Activated T-helper 1 cell treated with Interleukin-2 at 50 U/mL for 16 hours (primary cell): ENCODE measurements at places on chromosomes 12 and 14.

DNA sequence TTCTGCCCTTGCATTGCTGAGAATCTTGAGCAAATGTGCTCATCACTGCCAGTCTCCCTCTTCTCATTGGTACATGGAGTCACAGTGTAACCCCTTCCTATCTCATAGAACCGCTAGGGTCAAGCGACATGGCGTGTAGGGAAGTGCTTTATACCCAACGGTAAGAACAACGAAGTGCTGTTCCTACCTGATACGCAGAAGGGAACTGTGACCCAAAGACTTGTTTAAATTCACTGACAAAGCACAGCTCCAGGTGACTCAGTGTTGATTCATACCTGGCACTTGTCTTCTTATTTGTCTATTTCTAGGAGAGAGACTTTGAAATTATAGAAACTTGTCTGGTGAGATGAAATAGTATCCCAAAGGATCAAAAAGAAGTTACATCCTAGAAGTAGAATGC lies 53.7 kb downstream of the FBXL14 start:
- no peak for DNase-seq

DNA sequence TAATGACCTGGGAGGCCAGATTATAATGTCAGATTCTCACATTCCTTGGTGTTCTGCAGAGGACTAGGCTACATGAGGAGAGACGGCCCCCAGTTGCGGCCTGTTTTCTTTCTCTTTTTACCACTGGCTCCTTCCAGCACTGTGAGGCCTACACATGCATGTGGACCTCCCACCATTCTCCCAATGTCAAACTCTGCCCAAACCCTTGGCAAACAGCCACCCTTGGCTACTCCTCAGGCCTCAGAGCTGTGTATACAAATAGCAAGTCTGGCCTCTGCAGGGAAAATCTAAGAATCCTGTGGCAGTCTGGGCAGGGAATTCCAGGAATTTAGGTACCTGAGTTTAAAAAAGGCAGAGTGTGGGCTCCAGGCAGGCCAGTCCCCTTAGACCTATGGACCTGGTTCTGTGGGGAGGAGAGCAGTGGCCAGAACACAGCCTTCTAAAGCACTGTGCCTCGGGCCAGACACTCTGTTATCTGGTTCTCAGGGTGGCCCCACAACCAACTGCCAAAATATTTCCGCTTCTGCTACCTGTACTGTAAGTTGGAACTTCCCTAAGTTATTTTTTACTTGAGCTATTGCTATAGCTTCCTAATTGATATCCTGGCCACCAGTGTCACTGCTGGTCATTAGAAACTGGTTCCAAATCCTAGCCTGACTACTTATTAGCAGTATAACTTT lies 19.9 kb upstream of the NEDD1 start:
- DNase-seq = no peak

GRCh38 chr12:65590318-65590717 lies 234.0 kb upstream of the HMGA2 start:
- DNase-seq = no peak

GRCh38 chr12:26808766-26809476 lies 24.1 kb downstream of the ITPR2 start:
- no peak for DNase-seq

DNA sequence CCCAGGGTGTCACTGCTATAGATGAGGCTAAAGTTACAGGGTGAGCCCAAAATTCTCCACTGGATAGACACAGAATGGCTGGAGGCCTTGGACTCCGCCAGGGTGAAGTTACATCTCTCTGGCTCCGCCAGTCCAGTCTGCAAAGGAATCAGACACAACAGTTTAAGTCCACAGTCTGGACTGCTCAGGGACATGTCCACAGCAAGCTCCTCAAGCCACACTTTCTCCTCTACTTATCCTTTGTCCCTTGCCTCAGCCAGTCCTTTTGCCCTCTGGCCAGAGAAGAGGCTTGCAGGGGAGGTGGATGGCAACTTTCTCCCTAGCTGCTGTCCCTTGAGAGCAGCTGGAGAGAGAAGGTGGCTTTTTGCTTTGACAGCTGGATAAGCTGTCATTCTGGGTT lies 28.0 kb downstream of the PTPRB start:
- no peak for DNase-seq

DNA sequence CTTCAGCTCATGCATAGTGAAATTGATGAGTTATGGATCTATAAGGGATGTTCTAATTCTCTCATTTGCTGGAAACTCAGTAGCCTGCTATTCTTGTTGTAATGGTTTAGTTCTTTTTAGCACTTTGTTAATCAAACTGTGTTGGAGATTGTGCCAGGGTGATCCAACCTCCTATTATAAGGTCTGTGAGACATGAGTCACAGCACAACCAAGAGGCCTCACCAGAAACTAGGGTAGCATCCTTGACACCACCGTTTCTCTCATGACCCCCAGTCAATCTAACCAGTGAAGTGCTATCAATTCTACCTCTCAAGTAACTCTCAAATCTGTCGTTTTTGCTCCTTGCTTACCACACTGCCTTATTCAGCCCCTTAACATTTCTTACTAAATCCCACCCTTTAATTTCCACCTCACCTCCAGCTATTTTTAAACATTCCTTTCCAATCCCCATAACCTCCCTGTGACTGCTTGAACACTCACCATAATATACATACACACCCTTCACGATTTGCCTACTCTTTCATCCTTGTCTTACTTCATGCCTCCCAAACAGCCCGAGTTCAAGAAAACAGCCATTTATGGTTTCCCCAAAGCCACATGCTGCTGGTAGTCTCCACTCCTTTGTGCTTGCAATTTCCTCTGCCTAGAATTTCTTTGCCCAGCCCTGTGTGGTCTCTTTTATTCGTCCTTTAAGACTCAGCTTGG lies 53.9 kb upstream of the NUDT4 start:
- no peak for DNase-seq

DNA sequence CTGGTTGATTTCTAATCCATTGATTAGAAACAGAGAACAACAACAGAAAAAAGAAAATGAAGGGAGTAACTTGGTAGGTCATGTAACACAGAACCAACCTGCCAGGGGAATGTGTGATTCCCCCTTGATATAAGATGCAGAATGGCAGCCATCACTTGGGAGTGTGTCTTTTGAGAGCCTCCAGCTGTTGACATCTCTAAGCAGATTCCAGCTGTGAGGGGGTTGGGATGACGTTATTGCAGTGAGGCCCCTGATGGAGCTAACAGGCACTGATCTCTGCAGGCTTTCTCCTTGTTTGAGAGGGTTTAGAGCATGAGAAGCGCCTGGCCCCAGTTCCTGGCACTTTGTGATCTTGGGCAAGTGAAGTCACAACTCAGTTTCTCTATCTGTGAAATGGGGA lies 124.9 kb downstream of the PELI2 start:
- no peak for DNase-seq

DNA sequence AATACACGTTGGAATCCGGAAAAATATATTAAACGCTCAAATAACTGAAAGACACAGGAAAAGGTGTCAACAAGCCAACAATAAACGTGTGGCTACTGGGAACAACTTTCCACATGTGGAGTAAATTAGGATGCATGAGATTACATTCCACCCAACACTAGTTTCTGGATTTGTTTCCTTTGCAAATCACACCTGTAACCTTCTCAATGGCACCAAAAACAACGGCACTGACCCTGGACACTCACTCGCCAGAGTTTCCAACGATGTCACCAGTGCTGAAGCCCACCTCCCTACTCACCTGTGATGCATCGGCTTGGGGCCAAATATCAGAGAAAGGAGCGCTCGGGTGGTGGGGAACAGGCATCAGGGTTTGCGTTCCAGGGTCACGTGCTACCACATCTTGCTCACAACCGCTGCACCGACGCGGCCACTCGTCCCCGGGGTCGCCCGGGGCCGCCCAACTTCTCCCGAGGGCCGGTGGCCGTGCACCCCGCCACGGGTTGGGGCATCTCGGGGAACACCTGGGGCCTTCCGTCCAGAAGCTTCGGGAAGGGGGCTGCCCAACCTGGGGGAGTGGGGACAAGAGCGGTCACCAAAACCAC lies 629 bp downstream of the PRDM4 start:
- no peak for DNase-seq

DNA sequence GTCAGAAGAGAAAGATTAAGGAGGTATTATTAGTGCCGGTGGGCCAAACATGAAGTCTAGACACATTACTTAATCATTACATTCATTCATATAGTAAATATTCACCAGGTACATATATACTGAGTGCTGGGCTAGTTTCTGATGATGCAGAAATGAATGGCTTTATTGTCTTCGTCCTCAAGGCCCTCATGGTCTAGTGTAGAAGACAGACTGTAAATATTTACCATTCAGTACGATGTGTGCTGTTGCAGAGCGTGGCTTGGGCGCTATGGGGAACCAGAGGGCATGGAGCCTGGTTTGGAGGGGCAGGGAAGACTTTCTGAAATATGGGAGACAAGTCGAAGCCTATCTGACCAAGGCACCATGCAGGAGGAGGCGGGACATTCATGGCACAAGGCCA lies 37.0 kb upstream of the TCL1B start:
- DNase-seq = no peak

- no peak for DNase-seq
These were observed 14.4 kb downstream of the TRHDE start for GRCh38 chr12:72286526-72286925.

DNA sequence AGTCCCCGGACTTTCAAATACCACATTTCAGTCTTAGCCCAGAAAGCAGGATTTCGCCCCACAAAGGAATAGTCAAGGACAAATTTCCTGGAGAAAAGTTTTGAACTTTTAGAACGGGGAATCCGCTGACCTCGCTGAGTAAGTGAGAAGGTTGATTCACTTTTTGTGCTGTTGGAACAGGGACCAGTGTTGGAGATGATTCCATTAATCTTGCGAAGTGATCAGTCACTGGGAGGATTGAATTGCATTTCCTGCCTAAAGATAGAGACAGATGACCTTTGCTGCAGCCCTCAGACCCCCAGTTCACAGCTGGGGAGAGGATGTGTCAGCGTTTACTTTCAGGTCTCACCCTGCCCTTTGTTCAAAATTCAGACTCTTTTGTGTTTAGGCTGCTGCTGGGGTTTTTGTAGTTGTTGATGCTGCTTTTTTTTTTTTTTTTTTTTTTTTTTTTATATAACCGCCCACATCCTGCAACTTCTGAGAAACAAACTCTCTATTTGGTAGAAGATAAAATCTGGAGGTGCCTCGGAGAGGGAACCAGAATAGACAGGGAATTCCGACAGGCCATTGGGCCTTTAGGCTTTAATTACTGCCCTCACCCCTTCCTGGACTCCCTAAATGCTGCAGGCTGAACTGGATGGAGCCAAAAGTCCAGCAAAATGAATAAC lies 9.8 kb upstream of the KDM2B start:
- DNase-seq = peak; percentile 50

DNA sequence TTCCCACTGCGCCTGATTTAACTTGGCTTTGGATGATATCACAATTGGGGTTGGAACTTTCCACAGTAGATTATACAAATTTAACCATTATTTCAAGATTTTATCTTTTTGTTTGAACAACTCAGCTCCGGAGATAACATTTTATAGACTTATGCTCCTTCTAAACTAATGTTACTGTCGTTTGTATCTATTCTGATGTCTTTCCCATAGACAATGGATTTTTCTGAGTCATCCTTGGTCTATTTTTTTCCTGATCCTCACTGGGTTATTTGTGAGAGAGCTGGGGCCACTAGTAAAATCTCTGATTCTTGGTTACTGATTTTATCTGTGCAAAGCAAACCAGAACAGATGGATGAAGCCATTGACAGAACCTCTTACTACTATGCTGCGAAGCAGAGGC lies 175.1 kb downstream of the SLC38A4 start:
- DNase-seq = no peak

GRCh38 chr12:54648265-54648664 lies at the start of gene DCD:
TSS of gene DCD (minus strand) at chr12:54648365. CDS start at chr12:54648303, 62 bp downstream.
- no peak for DNase-seq

DNA sequence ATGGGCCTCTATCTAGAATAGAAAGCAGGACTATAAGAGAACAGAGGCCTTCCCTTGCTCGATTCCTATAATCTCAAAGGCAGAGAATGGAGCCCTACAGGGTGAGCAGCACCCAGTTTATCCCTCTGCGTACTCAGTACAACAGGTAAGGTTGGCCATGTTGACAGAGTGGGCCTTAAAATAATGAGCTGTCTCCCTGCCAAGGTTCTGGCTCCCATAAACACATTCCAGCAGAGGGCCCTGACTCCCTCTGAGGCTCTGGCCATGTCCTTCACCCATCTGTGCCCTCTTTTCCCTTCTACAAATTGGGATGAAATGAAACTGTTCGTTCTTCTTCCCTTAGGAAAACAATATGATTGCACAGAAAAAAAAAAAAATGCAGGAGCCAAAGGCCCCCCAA lies 16.9 kb upstream of the PNMA1 start:
- DNase-seq = no peak

DNA sequence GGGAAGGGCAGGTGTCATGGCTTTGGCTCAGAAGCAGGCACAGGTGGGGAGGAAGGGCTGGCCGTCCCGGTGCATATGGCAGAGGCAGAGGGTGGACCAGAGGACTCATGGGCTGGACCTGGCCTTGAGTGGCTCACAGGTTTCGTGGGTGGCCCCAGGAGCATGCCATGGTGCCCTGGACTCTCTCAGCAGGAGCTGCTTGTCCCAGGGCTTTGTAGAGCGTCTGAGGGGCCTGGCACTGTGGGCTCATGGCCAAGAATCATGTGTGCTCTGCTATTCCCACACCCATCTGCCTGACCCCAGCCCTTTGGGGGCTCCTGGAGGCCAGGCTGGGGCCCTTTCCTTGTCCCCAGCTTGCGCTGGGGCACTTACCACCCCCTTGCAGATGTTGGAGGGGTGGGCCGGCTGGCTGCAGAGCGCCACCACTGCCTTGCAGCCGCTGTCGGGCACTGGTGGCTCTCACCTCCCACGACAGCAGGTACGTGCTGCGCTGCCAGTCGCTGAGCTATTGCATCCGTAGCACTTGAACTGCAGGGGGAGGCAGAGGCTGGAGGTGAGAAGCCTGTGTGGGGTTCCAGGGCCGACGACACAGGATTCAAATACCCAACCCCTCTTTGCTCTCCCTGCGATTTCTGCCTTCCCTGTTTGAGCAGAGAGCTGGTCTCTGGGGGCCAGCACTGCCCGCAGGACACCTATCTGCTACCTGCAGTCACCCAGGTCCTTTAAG lies 187.4 kb upstream of the PRMT8 start:
- no peak for DNase-seq

DNA sequence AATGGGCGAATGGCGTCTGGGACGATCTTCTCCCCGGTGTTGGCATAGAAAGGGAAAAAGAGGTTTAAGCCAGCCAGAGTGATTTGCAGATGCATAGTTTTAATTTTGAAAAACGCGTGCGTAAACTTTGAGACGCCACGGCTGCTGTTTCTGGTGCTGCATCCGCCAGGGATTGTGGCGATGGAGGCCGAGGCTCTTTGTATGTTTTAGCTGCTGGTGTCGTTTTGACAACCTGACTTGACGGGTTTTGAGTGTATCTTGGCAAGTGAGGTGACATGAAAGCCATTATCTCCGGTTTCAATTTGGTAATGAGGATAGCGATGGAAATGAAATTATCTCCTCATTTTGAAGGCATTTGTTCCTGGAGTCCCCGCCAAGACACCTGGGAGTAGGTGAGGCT lies 1.6 kb downstream of the PTGDR start:
- no peak for DNase-seq
